ENCODE measurements at places on chromosomes 16 and 17.

GRCh38 chr16:68081861-68082628, 3.1 kb upstream of the NFATC3 start:
- no peak overlapping the region for H3K4me3 ChIP-seq
- H3K4me1 ChIP-seq, result peaks cover 78% of the 10 kb centered on the region
- H3K27me3 ChIP-seq, result no peaks in the 10 kb centered on the region
- H3K27ac ChIP-seq, result peak overlapping the region; percentile 69
- DNase-seq, result no peak
- H3K36me3 ChIP-seq, result peaks cover 40% of the 10 kb centered on the region

DNA sequence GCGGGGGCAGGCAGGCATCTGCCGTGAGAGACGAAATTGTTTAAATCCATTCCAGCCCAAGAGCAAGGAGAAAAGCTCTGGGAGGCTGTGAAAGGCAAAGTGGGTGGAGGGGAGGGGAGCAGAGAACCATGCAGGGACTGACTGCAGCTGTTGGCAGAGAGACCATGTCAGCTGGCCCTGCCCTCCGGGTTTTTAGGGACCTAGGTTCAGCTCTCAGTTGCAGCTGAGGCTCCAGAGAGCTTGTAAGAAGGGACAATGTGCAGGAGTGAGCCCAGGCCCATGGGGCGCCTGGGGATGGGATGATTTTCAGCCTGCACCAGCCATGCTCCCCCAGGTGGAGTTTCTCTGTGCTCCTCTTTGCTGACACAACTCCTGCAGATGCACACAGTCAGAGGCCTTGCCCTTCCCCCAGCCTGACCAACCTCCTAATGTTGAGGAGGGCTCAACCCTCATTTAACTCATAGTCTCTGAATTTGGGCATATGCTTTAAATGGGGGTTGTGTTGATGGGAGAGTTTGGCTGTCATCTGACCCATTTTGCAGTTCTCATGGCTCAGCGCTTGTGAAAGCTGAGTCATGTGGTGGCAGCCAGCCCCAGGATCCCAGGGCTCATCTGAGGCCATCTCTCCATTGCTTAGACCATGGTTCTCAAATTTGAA, 70.9 kb downstream of the PLXDC1 start:
- H3K27ac ChIP-seq, result no peak overlapping the region
- no peak for DNase-seq
- no peaks in the 10 kb centered on the region for H3K36me3 ChIP-seq
- no peak overlapping the region for H3K4me3 ChIP-seq
- no peaks in the 10 kb centered on the region for H3K27me3 ChIP-seq

GRCh38 chr16:23081675-23082119, 67.6 kb downstream of the USP31 start:
- DNase-seq, result no peak
- H3K4me1 ChIP-seq, result no peaks in the 10 kb centered on the region
- H3K27me3 ChIP-seq, result no peaks in the 10 kb centered on the region
- peaks cover 19% of the 10 kb centered on the region for H3K36me3 ChIP-seq

DNA sequence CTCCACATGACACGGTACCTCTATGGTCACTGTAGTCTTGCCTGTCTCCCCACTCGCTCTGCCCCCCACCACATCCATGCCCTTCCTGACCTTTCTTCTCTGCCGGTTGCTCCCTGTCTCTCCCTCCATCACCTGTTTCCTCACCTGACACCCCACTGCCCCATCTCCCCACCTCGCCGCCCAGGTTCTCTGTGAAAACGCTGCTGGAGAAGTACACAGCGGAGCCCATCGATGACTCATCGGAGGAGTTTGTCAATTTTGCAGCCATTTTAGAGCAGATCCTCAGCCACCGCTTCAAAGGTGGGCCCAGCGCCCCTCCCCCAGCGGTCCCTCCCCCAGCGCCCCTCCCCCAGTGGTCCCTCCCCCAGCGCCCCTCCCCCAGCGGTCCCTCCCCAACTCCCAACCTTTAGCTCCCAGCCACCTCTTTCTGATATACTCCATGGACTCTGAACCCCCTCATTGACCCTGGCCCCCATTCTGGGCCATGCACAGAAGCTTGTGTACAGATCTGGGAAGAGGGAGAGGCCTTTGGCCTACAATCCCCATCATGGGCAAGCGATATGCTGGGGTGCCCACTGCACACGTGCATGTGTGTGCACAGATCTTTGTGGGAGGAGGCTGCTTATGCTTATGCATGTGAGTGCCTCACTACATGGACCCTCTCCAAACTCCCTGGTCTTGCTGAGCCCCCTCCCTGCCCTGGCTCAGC, 4.1 kb downstream of the RUNDC3A start:
- DNase-seq, result no peak
- H3K4me1 ChIP-seq, result peaks cover 31% of the 10 kb centered on the region
- H3K27ac ChIP-seq, result peak overlapping the region; percentile 27
- H3K27me3 ChIP-seq, result peaks cover 46% of the 10 kb centered on the region

DNA sequence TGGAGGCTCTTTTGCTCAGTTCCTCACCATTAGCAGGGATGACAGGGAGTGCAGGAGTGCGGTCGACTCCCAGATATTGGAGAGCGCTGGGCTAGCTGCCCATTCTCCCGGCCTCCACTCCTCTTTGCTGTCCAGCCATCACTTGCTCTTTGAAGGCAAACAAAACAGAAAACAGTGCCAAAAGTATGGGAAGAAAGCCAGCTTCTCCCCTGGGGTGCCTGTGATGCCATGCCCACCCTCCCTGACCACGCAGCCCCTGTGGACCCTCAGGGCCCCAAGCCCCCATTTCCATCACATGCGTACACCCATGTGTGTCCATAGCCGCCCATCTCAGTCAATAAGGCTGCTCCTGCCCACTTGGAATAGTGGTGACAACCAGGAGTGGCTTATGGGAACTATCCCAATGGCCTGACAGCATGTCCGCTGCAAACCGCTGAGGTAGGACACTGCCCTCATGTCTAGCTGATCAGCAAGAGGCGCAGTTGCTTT, 30.0 kb downstream of the MAPT start:
- H3K36me3 ChIP-seq, result no peaks in the 10 kb centered on the region
- DNase-seq, result no peak
- H3K27me3 ChIP-seq, result peaks cover 20% of the 10 kb centered on the region
- H3K4me3 ChIP-seq, result no peak overlapping the region
- H3K4me1 ChIP-seq, result no peaks in the 10 kb centered on the region

DNA sequence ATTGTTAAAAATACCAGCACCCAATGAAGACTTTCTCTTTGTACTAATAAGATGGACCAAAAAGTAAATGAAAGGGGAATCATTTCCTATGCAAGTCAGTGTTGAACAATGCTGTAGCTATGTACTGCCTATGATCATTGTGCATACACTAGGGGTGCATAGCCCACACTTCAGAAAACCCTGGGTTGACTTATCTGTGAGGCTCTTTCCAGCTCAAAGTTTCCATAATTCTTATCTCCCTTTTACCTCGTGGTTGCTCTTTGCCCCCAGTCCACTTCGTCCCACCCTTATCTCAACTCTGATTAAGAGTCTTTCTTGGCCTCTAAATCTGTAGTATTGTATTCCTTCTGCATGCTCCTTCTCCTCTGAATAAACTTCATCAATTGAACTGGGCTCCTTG, 336.8 kb downstream of the SHISA9 start:
- H3K36me3 ChIP-seq, result no peaks in the 10 kb centered on the region
- no peak for DNase-seq
- no peaks in the 10 kb centered on the region for H3K27me3 ChIP-seq
- H3K27ac ChIP-seq, result no peak overlapping the region
- no peak overlapping the region for H3K4me3 ChIP-seq

DNA sequence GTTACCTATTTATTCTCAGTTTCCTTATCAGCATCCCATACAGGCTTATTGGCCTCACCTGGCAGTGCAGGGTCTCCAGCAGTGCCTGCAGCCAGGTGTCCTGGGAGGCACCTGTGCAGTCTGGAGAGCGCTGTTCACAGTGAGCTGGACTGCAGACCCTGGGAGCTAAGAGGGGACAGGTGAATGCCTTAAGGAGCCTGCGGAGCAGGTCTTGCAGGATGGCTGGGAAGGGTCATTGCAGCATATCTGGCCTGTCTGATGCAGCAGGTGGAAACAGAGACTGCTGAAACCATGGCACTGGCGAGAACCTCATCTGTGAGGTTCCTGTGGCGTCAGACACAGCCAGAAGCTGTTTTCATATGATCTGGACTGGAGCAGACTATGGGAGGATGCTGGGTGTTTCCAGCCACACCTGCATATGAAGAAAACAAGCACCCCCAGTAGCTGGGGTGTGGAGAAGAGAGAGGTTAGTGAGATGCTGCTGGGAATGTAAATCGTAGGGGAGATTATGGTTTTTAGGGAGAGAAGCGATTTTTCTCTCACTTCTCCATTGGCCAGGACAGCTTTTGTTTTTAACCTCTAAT, 77.0 kb downstream of the NTN1 start:
- DNase-seq, result no peak
- H3K27me3 ChIP-seq, result peaks cover 12% of the 10 kb centered on the region
- peaks cover 8% of the 10 kb centered on the region for H3K4me1 ChIP-seq
- no peak overlapping the region for H3K4me3 ChIP-seq
- no peak overlapping the region for H3K27ac ChIP-seq

- H3K4me1 ChIP-seq, result no peaks in the 10 kb centered on the region
- H3K4me3 ChIP-seq, result no peak overlapping the region
- peaks cover 11% of the 10 kb centered on the region for H3K27me3 ChIP-seq
- no peaks in the 10 kb centered on the region for H3K36me3 ChIP-seq
Measured at GRCh38 chr17:43634591-43635125, 27.1 kb downstream of the MEOX1 start.

DNA sequence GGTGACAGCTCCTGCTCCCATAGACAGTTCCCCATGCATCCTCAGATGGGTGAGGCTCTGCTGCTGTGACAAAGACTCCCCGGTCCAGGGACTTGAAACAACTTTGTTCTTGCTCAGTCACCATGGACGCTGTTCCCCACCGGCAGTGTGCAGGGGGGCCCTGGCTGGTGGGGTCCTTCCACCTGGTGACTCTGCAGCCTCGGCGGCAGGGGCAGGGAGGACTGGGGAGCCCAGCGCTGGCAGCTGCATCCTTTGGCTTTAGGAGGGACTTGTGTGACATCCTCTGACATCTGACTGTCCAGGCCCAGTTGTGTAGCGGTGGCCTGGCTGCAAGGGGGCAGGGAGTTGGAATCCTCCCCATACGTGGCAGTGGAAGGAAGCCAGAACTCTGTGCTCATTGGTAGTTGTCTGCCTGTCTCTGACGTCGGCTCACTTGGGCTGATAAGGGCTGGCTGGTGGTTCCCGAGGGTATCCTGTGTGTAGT, 107.3 kb downstream of the CMIP start:
- peaks cover 45% of the 10 kb centered on the region for H3K4me1 ChIP-seq
- no peak for DNase-seq
- no peak overlapping the region for H3K27ac ChIP-seq
- H3K27me3 ChIP-seq, result no peaks in the 10 kb centered on the region

All from activated B cell treated with CpG ODN at 0.5 μM for 24 hours (primary cell).